ENCODE measurements at places on chromosomes 7 and 10.
A peak's percentile ranks its signal among the peaks of the same experiment; 100 is the strongest.

DNA sequence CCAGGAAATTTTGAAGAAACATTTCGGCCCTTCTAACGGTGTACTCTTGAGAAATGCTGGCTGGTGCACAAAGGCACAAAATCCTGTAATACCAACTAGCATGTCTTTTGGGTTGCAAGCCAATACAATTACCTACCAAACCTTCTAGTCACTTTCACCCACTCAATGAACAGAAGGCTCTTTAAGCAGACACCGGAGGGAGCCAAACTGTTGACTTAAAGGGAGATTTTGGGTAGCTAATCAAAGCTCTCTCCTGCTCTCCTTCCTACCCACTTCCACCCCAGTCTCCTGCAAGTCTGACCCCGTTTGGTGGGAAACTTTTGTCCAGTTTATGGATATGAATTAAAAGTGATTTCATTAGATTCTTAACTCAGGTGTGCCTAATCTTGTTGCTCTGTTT lies 24.0 kb downstream of the GRM3 start:
- no peak for DNase-seq
- no peaks in the 10 kb centered on the region for H3K36me3 ChIP-seq
- H3K4me1 ChIP-seq: no peaks in the 10 kb centered on the region
- H3K27me3 ChIP-seq: no peaks in the 10 kb centered on the region

GRCh38 chr10:1737222-1738061 lies at the start of gene ADARB2:
Gene ADARB2, minus strand, starts transcription at chr10:1737525.
- H3K4me3 ChIP-seq: peak within 1 kb of the TSS; percentile 16
- no peak for DNase-seq
- H3K4me1 ChIP-seq: peaks cover 7% of the 10 kb centered on the region
- H3K27ac ChIP-seq: no peak within 1 kb of the TSS

DNA sequence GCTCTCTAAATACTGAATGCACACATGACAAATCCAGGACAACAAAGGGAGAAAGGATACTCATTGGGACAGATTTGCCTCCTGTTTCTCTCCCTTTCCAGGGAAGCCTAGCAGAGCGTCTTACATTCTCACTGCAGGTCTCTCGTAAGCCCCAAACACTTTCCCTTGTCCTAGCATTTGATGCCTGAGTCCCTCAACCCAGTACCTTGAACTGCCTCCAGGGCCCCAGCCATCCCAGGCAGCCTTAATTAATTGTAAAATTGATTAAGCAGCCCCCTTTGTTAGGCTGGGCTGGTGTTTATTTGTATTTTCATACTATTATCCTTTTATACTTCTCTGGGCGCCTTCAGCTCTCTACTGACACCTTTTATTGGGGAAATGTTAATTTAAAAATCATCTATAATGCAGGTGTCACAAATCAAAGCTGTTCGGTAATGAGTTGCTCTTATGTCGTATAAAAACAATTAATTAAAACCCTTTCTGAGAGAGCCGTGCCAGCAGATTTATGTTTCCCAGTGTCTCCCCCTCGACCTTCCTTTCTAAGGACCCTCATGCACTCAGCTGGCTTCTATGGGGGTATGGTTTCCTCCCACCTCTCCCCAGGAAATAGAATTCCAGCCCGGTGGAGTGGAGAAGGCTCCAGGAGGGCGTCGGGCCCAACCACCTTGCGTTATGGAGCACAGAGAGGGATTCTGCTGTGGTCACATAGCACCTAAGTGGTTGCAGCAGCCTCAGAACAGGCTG lies 243.8 kb downstream of the RPS24 start:
- no peaks in the 10 kb centered on the region for H3K36me3 ChIP-seq
- no peak overlapping the region for H3K27ac ChIP-seq
- DNase-seq: no peak
- H3K27me3 ChIP-seq: no peaks in the 10 kb centered on the region
- H3K4me3 ChIP-seq: no peak overlapping the region
- no peaks in the 10 kb centered on the region for H3K4me1 ChIP-seq

GRCh38 chr7:108054537-108054936 lies 51.6 kb upstream of the LAMB1 start:
- H3K4me3 ChIP-seq: no peak overlapping the region
- no peak for DNase-seq
- H3K36me3 ChIP-seq: no peaks in the 10 kb centered on the region
- H3K4me1 ChIP-seq: no peaks in the 10 kb centered on the region
- H3K27ac ChIP-seq: no peak overlapping the region
- no peaks in the 10 kb centered on the region for H3K27me3 ChIP-seq

DNA sequence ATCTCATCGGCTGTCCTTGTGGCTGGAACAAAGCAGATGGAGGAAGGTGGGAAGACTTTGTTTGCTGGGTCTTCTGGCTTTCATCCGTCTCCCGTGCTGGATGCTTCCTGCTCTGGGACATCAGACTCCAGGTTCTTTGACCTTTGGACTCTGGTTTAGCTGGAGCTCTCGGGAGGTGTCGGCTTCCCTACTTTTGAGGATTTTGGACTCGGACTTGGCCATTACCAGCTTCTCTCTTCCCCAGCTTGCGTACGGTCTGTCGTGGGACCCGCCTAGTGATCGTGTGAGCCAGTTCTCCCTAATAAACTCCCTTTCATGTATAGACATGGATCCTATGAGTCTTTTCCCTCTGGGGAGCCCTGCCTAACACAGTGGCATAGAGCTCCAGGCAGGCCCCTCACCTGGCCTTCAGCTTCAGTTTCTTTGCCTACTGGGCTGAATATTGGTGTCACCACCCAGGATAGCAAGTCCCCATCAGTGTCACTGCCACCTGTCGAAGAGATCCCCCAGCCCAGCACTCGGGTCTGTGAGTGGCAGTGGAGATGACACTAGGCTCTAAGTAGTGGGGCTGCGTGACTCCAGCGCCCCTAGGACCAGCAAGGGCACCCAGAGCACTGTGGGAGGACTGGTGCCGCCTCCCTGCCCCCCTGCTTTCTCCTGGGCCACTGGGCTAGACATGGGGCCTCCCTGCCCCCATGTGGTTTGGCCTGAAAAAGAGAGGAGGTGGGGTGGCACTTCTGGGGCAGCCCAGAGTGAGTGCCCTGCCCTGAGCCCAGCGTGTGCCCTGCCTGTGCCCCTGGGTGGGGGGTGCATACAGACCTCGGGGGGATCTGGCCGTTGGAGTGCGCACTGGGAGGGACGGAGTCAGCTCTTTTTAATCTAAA lies 135.6 kb downstream of the LHPP start:
- H3K27ac ChIP-seq: no peak overlapping the region
- no peaks in the 10 kb centered on the region for H3K27me3 ChIP-seq
- peak; percentile 36 for DNase-seq

DNA sequence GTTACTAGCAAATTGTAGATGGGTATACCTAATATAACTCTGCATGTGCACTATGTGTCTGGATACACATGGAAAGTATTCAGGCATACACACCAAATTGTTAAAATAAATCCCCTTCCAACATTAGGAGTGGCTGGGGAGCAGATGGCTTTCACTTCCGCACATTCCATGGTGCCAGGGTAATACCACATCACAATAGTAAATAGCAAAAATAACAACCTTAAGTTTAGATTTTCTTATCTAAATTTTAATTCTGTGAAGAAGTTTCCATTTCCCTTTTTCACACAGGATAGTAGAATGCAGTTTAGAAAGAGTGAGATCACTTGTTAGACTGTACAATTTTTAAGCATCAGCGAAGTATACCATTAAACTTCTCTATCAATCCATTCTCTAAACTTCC lies 5.8 kb upstream of the ALOX5 start:
- DNase-seq: no peak
- H3K36me3 ChIP-seq: no peaks in the 10 kb centered on the region
- no peaks in the 10 kb centered on the region for H3K4me1 ChIP-seq

DNA sequence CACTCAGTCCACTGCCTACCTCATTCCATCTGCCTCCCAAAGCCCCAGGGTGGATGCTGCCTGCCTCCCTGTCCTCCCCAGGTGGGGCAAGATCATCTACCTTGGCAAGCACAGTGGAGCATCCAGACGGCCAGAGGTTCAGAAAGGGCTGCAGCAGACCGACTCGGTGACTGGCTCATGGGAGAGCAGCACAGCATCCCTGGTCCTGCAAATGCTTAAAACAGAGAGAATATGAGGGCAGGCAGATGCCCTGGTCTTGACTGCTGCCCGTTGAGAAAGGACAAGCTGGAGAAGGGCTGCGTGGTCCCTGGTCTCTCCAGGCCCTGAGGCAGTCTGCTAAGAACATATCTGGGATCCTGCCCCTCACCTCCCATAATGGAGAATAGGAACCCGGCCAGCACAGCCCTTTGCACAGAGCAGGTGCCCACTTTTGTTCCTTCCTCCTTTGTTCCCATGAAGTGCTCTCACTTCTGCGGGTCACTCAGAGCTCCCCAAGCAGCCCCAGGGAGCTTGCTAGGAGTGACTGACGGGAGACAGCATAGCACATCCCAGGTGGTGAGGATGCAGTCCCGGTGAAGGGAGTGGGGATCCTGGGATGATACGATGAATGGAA lies 1.4 kb downstream of the HPS1 start:
- H3K36me3 ChIP-seq: no peaks in the 10 kb centered on the region
- no peak for DNase-seq
- no peaks in the 10 kb centered on the region for H3K27me3 ChIP-seq
- no peak overlapping the region for H3K27ac ChIP-seq
- H3K4me3 ChIP-seq: peak overlapping the region; percentile 85

- no peaks in the 10 kb centered on the region for H3K4me1 ChIP-seq
- no peak overlapping the region for H3K4me3 ChIP-seq
- H3K27me3 ChIP-seq: no peaks in the 10 kb centered on the region
- H3K27ac ChIP-seq: no peak overlapping the region
These were observed 116.3 kb downstream of the CUX1 start for GRCh38 chr7:101933688-101934121.

DNA sequence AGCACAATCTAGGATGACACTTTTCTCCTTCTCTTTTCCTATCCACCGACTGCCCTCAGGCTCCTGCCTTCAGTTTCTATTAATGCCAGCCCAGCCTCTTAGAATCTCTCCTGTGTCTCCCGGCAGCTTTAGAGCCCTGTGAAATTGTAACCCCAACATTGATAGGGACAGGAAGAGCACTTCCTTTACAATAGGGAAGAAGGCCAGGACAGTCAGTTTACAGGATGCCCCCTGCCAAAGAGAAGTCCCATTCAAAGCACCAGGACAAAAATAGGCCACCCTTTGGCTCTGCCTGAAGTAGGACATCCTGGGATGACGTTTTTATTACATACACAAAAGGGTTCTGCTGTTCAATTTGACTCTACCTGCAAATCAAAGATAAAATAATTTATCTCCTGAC lies 64.7 kb upstream of the ANK3 start:
- H3K4me3 ChIP-seq: no peak overlapping the region
- no peaks in the 10 kb centered on the region for H3K27me3 ChIP-seq
- no peaks in the 10 kb centered on the region for H3K4me1 ChIP-seq
- H3K27ac ChIP-seq: no peak overlapping the region
- DNase-seq: no peak

DNA sequence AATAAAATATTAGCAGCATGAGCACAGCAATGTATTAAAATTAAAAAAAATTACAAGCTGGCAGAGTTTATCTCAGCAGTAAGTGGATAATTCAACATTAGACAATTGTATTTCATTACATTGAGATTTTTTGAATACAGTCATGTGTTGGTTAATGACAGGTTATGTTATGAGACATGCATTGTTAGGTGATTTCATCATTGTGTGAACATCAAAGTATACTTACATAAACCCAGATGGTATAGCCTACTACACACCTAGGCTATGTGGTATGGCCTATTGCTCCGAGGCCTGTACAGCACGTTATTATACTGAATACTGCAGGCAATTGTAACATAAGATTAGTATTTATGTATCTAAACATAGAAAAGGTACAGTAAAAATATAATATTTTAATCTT lies 29.7 kb downstream of the CCDC6 start:
- no peaks in the 10 kb centered on the region for H3K27me3 ChIP-seq
- peaks cover 21% of the 10 kb centered on the region for H3K4me1 ChIP-seq
- no peak overlapping the region for H3K27ac ChIP-seq
- DNase-seq: no peak
- H3K4me3 ChIP-seq: no peak overlapping the region

- no peaks in the 10 kb centered on the region for H3K27me3 ChIP-seq
- H3K36me3 ChIP-seq: no peaks in the 10 kb centered on the region
- H3K4me3 ChIP-seq: no peak overlapping the region
- H3K4me1 ChIP-seq: no peaks in the 10 kb centered on the region
- H3K27ac ChIP-seq: no peak overlapping the region
- DNase-seq: no peak
These were observed 181.2 kb upstream of the AGR3 start for GRCh38 chr7:17063045-17063383.

DNA sequence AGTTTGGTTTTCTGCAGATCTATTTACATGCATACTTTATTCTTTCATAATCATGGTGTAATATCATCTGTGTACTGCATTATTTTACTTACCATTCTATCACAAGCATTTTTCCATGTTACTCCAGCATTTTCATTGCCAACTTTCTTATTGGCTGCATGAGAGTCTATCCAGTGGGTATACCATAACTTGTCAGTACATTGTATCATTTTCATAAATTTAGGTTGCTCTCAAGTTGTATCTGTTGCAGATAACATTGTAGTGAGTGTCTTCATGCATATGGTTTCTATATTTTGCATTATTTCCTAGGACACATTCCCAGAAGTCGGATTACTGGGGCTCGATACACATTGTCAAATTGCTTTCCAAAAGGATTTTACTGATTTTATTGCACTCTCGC lies 87.2 kb upstream of the INSYN2A start:
- H3K36me3 ChIP-seq: no peaks in the 10 kb centered on the region
- H3K4me1 ChIP-seq: no peaks in the 10 kb centered on the region
- no peaks in the 10 kb centered on the region for H3K27me3 ChIP-seq
- H3K27ac ChIP-seq: no peak overlapping the region
- H3K4me3 ChIP-seq: no peak overlapping the region
- no peak for DNase-seq

DNA sequence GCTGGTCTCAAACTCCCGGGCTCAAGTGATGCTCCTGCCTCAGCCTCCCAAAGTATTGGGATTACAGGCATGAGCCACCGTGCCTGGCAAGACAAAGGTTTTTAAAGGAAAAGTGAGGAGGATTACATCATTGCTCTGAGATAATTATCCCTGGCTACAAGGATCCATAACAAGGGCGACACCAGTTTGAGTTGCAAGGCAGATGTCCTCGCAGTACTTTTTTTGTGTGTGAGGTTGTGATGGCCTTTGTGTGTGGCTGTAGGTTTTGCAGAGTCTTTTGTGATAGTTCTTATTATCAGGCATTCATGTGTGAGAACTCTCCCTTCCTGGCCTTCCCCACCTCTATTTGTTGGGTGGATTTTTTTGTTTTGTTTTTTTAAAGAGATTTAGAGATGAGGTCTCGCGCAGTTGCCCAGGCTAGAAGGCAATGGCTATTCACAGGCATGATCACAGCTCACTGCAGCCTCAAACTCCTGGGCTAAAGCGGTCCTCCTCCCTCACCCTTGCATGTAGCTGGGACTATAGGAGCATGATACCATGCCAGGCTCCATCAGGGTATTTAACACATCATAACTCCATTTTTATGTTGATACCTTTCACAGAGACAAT lies 10.0 kb downstream of the BTBD16 start:
- no peaks in the 10 kb centered on the region for H3K27me3 ChIP-seq
- H3K27ac ChIP-seq: no peak overlapping the region
- DNase-seq: no peak
- H3K4me1 ChIP-seq: no peaks in the 10 kb centered on the region
